ENCODE measurements at places on chromosomes 5 and 9.

- DNase-seq: no peak
Observed at GRCh38 chr5:180575571-180575970, 15.7 kb downstream of the SCGB3A1 start.

- DNase-seq: peak; percentile 53
Observed at GRCh38 chr9:98707166-98708102, 1.3 kb downstream of the GABBR2 start.

- peak; percentile 94 for DNase-seq
Observed at GRCh38 chr9:79224672-79225433, 346.9 kb upstream of the TLE4 start.

GRCh38 chr5:37860206-37860605 lies 20.4 kb upstream of the GDNF start:
- no peak for DNase-seq
